ELF-1 (cell line): ENCODE measurements at places on chromosomes 2 and 18.

- DNase-seq = no peak
These were observed 377.7 kb upstream of the MYT1L start for GRCh38 chr2:2708575-2709430.

GRCh38 chr2:185456517-185456916, 282.1 kb upstream of the FSIP2 start:
- DNase-seq = no peak

- DNase-seq = no peak
These were observed 499.7 kb upstream of the KLHL29 start for GRCh38 chr2:22885245-22885644.

DNA sequence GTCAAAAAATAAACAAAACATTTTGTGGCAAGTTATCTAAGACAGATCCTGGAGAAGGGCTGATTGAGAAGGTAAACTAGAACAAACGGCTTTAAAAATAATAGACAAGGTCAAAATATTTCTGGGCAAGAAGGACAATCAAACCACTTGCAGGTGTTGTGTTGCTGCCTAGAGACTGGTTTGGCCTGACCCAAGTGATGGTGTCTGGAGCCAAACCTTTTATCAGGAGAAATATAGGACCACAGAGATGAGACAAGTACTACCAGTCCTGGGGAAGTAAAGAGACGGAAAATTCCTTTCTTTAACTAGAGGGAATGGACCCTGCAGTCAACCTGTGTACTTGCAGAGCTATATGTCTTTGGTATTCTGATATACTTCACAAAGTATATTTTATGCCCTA, 44.2 kb downstream of the PLCL1 start:
- no peak for DNase-seq

- no peak for DNase-seq
These were observed 133.9 kb upstream of the GCFC2 start for GRCh38 chr2:75844651-75845050.

GRCh38 chr2:170394641-170395387, 216.9 kb downstream of the MYO3B start:
- no peak for DNase-seq

DNA sequence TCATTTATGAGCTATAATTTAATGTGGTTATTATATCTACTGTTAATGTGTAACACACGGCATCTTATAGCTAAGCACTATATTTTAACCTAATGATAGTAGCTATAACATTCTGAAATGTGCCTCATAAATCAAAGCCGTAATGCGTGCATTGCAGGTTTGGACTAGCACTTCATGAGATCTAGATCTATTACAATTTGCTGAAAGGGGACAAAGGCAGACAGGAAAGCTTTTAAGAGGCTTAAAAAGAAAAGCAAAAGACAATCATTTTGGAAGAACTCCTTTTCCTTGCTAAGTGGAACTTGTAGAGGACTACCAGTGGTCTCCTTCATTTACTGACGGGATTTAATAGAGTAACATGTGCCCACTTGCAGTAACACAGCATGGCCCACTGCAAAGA, 213.1 kb downstream of the NBAS start:
- no peak for DNase-seq

DNA sequence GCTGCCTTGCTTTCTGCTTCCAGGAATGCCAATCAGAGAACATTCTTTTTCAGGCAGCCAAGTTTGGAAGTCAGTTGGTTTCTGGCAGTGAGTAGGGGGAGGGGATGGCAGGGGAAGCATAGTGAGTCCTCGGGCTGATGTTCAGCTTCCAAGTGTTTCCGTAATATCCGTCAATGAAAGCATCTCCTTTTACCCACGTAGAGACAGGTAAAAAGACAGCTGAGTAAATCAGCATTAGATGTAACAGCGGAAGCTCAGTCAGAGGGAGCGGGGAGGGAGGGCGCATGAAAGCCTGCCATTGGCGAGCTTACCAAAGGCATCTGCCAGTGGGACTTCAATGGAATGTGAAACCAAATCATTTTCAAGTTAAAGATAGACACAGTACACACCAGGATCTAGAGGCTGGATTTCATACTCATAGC, 117.1 kb upstream of the DTNA start:
- DNase-seq = peak; percentile 58

- no peak for DNase-seq
These were observed 405.8 kb downstream of the EPHA4 start for GRCh38 chr2:221166292-221166691.

- no peak for DNase-seq
These were observed 9.3 kb downstream of the RDH14 start for GRCh38 chr2:18551169-18551568.

GRCh38 chr2:75099521-75099922, 99.8 kb downstream of the TACR1 start:
- DNase-seq = no peak
